Naive thymus-derived CD8-positive, alpha-beta T cell (primary cell): ENCODE measurements at places on chromosomes 2 and 18.

DNA sequence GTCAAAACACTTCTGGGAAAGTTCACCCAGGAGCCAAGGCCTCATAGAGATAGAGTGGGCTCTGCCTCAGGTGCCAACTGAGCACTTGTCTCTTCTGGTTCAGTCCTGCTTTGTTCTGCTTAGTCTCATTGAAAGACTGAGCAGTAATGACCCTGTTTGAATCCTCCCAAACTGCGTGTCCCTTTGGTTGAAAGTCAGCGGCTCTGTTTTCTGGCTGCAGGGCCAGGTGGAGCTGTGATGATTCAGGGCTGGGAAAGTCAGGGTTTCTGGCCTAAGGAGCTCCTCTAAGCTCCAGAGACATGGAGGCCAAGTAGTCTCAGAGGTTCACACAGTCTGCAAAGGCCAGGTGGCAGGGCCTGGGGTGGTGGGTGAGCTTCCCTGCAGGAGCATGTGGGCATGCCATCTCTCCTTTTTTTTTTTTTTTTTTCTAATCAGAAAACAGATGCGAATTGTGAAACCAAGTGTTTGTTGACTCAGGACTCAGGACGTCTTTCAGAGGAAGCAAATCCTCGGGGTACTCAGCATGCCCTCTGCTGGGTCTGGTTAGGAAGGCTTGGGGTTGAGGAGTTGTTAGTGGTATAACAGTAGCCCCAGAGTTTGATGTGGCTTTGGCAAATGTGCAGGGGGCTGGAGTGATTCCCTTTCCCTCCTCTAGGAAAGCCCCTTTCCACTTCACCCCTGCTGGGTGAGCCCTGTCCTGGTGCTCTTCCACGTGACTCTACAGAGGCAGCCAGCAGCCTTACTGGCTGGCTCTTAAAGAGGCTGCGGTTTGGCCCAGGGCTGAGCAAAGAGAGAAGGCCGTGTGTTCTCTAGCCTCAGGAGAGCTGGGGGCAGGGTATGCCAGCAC lies 38.3 kb downstream of the TMEM17 start:
- no peak for DNase-seq

DNA sequence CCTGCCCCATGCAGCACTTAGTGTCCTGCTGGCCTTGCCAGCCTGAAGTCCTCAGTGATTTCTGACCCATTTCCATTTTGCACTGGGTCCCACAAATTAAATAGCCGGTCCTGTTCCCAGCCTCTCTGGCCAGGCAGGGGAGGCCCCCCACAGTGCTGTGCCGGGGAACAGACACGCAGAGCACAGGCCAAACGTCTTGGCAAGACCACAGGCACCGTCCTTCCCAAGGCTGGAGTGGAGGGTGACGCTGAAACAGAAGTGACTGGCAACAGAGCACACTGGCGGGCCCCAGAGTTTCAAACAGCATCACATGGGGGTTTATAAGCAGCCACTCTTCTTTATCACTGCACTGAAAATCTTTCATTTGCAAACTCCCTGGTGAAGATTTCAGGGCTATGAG lies 52.2 kb downstream of the EDAR start:
- no peak for DNase-seq

- DNase-seq: no peak
These were observed 303.1 kb downstream of the GPD2 start for GRCh38 chr2:156739301-156739700.

DNA sequence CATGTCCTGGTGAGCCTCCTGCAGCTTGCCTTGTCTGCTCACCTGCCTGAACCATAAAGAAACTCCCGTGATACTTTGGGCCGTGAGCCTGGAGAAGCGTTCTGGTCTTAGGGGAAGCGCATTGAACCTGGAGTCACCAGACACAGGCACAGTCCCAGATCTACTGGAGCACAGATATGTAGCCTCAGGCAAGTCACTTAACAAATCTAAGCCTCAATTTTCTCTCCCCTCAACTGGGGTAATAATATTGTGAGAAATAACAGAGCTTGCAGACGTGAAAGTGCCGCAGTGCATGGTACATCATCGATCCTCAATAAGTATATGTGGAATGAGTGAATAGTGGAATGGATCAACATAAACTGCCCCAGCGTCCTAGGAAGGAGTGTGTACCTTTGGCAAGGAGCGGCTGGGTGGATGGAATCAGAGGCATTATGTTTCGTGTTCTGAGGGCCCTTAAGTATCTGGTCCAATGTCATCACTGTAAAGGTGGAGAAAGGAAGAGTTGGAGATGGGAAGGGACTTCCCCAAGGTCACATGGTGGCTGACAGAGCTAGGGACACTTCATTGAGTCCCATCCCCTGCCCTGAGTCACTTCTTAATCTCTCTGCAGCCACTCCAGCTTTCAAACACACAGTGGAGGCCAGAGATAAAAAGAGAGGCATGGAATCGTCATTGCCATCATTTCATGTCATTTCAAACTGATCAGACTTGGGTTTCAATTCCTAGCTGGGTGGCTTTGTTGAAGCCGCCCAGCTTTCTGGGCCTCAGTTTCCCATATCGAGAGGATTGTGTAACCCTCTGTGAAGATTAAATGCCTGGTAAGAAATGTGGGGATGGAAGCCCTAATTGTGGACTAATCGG lies 172.4 kb downstream of the DDX1 start:
- DNase-seq: no peak

GRCh38 chr2:216499641-216500218 lies 1.1 kb downstream of the RPL37A start:
- DNase-seq: no peak

DNA sequence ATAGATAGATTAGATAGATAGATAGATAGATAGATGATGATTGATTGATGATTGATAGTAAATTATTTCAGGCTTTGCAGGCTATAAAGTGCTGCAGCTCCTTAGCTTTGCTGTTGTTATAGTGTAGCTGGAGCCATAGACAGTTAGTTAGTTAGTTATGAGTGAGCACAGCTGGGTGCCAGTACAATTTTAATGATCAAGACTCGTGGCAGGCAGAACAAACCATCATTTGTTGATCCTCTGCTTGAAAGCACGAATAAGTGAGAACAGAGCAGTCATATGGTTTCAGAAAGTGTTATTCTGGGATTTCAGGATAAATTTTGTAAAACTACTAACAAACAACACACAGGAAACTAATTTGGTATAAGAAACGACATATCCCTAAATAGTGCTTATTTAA lies 53.9 kb downstream of the THOC1 start:
- no peak for DNase-seq

DNA sequence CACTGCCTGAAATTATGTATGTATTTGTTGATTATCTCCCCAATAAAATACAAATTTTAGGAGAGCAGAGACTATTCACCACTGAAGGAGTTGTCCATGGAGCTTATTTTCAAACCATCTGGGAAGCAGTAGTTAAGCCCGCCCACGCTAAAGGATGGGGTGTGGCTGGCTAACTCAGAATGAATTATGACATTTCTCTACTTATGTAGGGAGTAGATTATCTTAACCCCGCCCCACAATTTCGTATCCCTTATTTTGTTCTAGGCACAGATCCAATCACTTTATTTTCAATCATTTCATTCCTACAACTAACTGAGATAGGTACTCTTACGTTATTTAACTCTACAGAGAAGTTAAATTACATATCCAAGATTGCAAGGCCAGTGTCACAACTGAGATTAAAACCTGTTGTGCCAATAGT lies 1.4 kb upstream of the LAPTM4A start:
- no peak for DNase-seq

GRCh38 chr2:86541334-86541733 lies 21.9 kb downstream of the CHMP3 start:
- no peak for DNase-seq

GRCh38 chr2:186105016-186105724 lies 366.6 kb downstream of the FSIP2 start:
- DNase-seq: no peak

- peak; percentile 80 for DNase-seq
These were observed 305.6 kb upstream of the CXCR4 start for GRCh38 chr2:136423516-136423996.

DNA sequence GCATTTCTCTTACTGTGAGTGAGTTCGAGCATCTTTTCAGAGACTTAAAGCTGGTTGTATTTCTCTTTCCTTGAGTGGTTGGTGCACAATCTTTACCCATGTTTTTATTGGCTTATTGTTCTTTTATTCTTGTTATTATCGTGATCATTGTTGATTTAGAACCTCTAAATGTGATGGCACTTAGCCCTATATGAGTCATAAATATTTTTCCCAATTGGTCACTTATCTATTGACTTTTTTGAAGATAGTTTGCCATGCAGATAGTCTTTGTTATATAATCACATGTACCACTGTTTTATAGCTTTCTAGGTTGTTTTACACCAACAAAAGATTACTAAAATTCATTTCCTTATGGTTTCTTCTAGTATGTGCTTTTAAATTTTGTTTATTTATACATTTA lies 141.6 kb upstream of the MSH6 start:
- no peak for DNase-seq

DNA sequence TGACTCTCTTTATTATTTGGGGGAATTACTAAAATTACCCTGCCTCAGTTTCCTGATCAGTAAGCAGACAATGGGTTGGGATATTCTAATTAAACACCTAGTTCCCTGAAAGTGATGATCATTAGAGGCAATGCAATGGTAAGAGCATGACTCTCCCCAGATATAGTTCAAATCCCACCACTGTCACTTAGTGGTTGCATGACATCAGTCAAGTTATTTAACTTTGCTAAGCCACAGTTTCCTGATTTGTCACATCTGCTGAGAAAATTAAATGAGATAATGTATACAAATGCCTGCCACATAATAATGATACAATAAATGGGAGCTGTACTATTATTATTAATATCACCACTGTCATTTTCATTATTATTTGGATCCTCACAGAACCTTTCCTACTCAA lies 29.9 kb downstream of the ZEB2 start:
- no peak for DNase-seq

GRCh38 chr2:74093840-74094239 lies 53.9 kb downstream of the BOLA3 start:
- DNase-seq: no peak

DNA sequence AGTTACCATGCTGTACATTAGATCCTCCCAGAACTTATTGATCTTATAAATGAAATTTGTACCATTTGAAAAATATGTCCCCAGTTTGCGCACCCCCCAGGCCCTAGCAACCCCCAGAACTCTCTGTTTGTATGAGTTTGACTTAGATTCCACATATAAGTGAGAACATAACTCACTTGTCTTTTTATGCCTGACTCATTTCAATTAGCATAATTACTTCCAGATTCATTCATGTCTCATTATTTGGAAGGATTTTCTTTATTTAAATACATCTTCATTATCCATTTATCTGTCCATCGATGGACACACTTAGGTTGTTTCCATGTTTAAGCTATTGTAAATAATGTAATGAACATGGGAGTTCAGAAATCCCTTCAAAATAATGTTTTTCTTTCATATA lies 705.9 kb downstream of the CCDC85A start:
- DNase-seq: no peak

GRCh38 chr2:240981871-240982800 lies 16.3 kb upstream of the SNED1 start:
- DNase-seq: no peak

GRCh38 chr2:10820978-10821695 lies 8.6 kb upstream of the PDIA6 start:
- no peak for DNase-seq

GRCh38 chr2:208638059-208638458 lies 231.5 kb downstream of the PTH2R start:
- DNase-seq: no peak

- DNase-seq: no peak
These were observed 99.9 kb downstream of the PARD3B start for GRCh38 chr2:204645018-204645773.

DNA sequence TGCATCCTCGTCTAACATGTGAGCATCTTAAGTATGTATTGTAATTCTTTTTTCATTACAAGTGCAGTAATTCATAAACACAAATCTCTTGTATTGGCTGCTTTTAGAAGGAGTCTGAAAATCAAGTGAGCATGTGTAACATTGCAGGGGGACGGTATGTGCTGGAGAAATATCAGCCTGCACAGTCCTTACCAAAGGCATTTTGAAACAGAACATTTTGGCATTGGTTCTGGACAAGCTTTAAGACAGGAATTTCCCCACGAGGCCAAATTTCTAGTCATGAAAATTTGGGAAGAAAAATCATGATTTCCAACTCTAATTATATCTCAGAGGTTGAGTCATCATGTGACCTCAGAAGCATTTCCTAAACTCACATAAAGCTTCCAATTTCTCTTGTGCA lies 24.7 kb upstream of the NRP2 start:
- DNase-seq: no peak

GRCh38 chr2:212135739-212136138 lies 402.9 kb downstream of the ERBB4 start:
- no peak for DNase-seq

GRCh38 chr2:120617055-120617454 lies 118.6 kb upstream of the GLI2 start:
- no peak for DNase-seq

DNA sequence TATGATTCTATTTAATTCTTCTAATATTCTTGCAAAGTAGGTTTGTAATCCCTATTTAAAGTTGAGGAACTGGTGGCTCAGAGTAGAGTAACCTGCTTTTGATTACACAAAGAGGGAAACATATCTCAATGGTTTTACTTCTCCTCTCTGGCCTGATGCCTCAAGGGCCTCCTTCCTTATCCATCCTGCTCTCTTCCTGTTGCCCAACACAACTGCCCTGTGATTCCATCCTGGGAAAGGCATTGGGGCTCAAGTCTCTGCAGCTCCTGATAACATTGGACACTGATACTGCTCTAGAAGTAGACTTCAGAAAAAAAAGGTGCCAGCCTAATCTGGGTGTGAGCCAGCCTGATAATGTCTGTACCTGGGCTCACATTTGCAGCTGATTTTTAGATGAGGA lies 75.8 kb downstream of the RDH14 start:
- DNase-seq: no peak

GRCh38 chr2:233928594-233929351 lies 11.6 kb downstream of the TRPM8 start:
- DNase-seq: peak; percentile 6

- no peak for DNase-seq
These were observed 15.8 kb downstream of the NABP1 start for GRCh38 chr2:191693778-191694177.

GRCh38 chr2:25098670-25099486 lies 57.0 kb downstream of the EFR3B start:
- DNase-seq: no peak
